Activated naive CD8-positive, alpha-beta T cell treated with anti-CD3 and anti-CD28 coated beads for 36 hours (primary cell): ENCODE measurements at places on chromosomes 11 and 22. TPM values are rescaled to one million over a fixed set of nuclear protein-coding genes. Genes with fewer than 3 reads are reported as not detected.
A peak's percentile ranks its signal among the peaks of the same experiment; 100 is the strongest.

DNA sequence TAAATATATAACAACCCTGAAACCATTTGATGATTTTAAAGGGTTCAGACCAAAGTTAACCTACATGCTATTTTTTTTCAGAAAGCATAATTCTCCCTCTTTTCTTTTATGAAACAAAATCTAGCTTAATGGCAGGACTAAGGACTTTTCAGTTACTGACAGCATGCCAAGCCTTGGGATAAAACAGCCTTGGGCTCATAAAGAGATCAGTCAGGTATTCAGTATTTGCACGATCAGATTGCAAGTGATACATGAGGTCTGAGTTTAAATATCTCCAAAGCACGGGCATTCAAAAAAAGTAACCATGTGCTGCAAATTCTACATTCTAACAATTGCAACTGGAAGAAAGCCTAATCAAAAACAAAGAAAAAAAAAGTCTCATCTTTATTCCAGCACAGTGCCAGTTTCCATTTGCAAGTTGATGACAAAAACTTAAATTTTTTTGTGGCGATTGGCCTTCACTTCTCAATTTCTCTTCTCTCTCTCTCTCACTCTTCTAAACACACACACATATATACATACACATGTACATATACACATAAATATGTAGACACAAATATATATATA lies 60.1 kb downstream of the CTSC start:
- H3K27me3 ChIP-seq: no peaks in the 10 kb centered on the region
- peaks cover 12% of the 10 kb centered on the region for H3K36me3 ChIP-seq
- H3K4me3 ChIP-seq: no peak overlapping the region
- H3K4me1 ChIP-seq: no peaks in the 10 kb centered on the region
- no peak overlapping the region for H3K27ac ChIP-seq

- H3K4me1 ChIP-seq: peaks cover 2% of the 10 kb centered on the region
- H3K27ac ChIP-seq: no peak overlapping the region
- DNase-seq: no peak
- no peaks in the 10 kb centered on the region for H3K36me3 ChIP-seq
- no peak overlapping the region for H3K4me3 ChIP-seq
- peaks cover 21% of the 10 kb centered on the region for H3K27me3 ChIP-seq
These were observed 84.3 kb downstream of the CSNK2A3 start for GRCh38 chr11:11268706-11269105.

- no peak overlapping the region for H3K27ac ChIP-seq
- no peaks in the 10 kb centered on the region for H3K36me3 ChIP-seq
- H3K4me1 ChIP-seq: no peaks in the 10 kb centered on the region
- peaks cover 11% of the 10 kb centered on the region for H3K27me3 ChIP-seq
- no peak overlapping the region for H3K4me3 ChIP-seq
- no peak for DNase-seq
These were observed 111.8 kb downstream of the CTTN start for GRCh38 chr11:70510106-70510505.

DNA sequence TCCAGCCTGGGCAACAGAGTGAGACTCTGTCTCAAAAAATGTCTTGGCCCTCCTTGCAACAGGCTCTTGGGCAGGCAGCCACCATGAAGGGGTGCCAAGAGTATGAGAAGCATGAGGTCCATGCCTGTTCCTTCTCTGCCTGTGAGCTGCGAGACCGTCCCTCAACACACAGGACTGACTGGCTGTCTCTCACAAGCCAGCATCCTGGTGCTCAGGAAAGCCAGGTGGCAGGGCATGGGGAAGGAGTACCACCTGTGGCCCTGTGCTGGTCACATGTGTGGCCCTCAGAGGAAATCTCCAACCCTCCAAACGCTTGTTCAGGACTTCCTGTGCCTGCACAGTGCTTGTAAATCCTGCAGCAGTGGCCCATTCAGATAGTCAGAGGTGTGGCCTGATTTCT lies 83.2 kb downstream of the ATXN10 start:
- H3K36me3 ChIP-seq: peaks cover 9% of the 10 kb centered on the region
- no peak for DNase-seq
- no peak overlapping the region for H3K27ac ChIP-seq
- H3K4me1 ChIP-seq: no peaks in the 10 kb centered on the region
- no peak overlapping the region for H3K4me3 ChIP-seq
- no peaks in the 10 kb centered on the region for H3K27me3 ChIP-seq

Gene KDM4D
- 2.8 TPM for total RNA-seq

Gene SAC3D1
- 16.2 TPM for total RNA-seq

Gene CENPM
- total RNA-seq: 76.5 TPM

Gene FAM181B
- not detected for total RNA-seq

- H3K4me1 ChIP-seq: peaks cover 53% of the 10 kb centered on the region
- H3K4me3 ChIP-seq: no peak overlapping the region
- H3K36me3 ChIP-seq: peaks cover 16% of the 10 kb centered on the region
- peak overlapping the region; percentile 47 for H3K27ac ChIP-seq
- no peak for DNase-seq
These were observed 12.8 kb downstream of the TNRC6B start for GRCh38 chr22:40190501-40190900.

DNA sequence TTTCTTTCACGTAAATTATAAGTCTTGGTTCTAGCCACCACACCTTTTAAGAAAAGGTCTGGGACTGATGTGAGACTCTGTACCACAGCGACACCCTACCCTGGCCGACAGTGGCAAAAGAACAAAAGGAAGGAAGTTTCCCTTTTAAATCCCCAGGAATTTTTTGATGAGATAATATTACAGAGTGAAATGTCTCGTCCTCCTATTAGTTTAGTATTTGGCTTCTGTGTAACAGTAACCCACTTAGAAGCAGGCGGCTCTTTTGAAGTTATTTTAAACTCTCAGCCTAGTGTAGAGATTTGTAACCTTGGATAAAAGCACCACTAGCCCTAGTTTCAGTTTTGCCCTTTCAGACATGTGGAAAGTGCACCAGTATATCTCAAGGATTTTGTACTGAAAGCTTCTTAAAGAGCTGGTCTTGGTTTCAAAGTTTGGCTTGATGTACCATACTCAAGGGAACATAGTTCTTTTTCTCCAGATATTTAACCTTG lies 84.1 kb downstream of the C22orf31 start:
- no peak overlapping the region for H3K27ac ChIP-seq
- peaks cover 76% of the 10 kb centered on the region for H3K27me3 ChIP-seq
- H3K4me3 ChIP-seq: no peak overlapping the region

DNA sequence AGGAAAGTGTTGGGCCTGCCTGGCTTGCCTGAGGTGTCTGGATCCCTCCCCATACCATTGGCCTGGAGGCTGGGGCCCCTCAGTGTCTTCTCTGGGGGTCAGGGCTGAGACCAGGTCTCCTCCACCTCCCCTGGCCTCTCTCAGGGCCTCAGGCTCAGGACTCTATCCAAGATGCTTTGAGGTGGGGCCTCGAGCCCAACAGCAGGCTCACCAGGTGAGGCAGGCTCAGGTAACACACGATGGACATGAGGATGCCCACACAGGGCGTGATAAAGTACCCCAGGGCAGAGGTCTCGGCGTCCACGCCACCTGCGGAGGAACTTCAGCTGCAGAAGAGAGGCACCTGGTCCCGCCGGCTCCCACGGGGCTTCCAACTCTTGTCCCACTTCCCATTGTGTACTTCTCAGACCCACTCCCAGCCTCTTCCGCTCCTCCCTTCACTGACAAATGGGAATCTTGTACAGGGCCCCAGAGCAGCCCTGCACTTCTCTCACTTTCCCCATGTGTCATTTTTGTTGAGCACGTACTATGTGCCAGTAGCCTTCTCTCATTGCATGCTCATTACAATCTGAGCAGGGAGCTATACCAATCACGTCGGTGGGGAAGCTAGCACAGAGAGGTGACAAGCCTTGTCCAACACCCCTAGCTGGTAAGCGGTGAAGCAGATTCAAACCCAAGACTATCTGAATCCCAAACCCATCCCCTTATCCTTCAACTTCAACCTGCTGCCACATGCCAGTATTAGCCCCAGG lies 3.8 kb downstream of the SLC29A2 start:
- H3K4me3 ChIP-seq: no peak overlapping the region
- no peak overlapping the region for H3K27ac ChIP-seq
- H3K4me1 ChIP-seq: peaks cover 15% of the 10 kb centered on the region
- no peak for DNase-seq

Gene GLYAT
- total RNA-seq: not detected

- no peak overlapping the region for H3K4me3 ChIP-seq
- DNase-seq: no peak
- no peaks in the 10 kb centered on the region for H3K27me3 ChIP-seq
- H3K27ac ChIP-seq: no peak overlapping the region
- peaks cover 47% of the 10 kb centered on the region for H3K36me3 ChIP-seq
These were observed 192.8 kb downstream of the WNT11 start for GRCh38 chr11:76013526-76013925.

GRCh38 chr11:125105926-125106325 lies 5.5 kb downstream of the TMEM218 start:
- peaks cover 29% of the 10 kb centered on the region for H3K4me1 ChIP-seq
- DNase-seq: no peak
- H3K4me3 ChIP-seq: no peak overlapping the region
- peaks cover 14% of the 10 kb centered on the region for H3K36me3 ChIP-seq
- no peaks in the 10 kb centered on the region for H3K27me3 ChIP-seq

DNA sequence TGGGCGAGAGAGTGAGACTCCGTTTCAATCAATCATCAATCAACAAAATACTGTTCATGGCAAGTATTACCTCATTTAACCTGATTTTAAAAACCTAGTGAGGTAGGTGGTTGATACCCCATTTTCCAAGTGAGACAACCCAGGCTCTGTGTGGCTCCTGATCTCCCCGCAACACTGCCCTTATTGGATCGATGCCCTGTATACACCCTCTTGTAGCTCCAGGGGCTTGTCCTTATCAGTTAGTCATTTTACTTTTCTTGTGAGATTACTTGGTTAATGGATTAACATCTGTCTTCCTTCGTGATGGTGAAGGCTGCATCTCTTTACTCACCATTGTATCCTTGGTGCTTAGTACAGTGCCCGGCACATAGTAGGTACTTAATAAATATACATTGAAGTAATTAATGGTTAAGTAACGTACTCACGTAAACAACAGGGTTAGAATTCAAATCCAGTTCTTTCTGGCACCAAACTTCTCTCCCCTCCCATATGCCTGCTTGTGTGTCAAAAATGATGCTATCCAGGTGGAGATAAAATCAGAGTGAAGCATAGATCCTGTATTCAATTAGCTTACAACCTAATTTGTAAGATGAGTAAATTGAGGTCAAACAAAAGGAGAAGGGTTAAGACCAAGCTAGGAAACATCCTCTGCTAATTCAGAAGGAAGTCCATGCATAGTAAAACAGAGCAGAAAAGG lies 1.8 kb upstream of the PRG2 start:
- H3K27ac ChIP-seq: no peak overlapping the region
- H3K4me3 ChIP-seq: no peak overlapping the region

DNA sequence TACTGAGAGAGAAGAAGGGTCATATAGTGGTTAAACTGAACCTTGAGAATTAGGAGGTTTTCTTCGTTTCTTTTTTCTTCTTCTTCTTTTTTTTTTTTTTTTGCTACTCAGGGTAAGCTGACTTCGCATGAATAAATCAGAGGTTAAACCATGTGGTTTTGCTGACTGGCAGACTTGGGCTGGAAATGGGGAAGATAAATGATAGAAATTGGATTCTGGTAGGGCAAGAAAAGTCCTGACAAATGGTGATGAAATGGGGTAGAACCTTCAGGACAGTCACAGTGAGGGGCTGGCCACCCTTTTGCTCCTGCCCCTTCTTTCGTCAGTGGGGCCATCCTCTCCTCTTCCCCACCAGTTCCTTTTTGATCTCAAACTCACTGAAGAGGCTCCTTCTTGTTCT lies 1.6 kb upstream of the SWAP70 start:
- no peak overlapping the region for H3K4me3 ChIP-seq
- H3K36me3 ChIP-seq: peaks cover 14% of the 10 kb centered on the region
- H3K27ac ChIP-seq: no peak overlapping the region
- H3K4me1 ChIP-seq: peaks cover 12% of the 10 kb centered on the region
- H3K27me3 ChIP-seq: peaks cover 34% of the 10 kb centered on the region
- no peak for DNase-seq

DNA sequence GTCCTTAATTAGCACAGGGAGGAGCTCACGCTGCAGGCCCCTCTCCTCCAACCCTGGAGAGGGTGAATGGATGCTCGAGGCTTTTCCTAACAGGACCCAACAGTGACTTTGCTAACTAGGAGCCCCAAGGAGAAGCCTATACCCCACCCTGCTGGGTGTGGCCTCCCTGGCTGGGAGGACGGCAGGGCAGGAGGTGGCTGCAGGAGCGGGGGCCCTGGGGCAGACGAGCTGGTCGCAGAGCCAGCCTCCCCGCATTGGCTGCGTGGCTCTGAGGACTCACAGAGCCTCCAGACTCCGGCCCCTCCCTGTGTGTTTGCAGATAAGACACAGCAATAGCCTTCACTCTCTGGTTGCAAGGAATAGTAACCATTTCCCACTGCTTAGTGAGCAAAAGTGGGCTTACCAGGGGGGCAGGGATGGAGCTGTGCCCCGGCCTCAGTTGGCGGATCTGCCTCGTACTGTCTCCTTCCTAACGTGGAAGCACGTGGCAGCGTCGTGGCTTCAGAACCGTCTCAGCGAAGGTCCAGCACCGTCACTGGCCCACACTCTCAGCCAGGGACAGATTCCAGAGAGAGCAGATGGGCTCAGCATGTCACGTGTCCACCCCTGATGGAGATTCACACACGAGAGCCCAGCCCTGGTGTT lies 1087.5 kb downstream of the BRD1 start:
- no peaks in the 10 kb centered on the region for H3K27me3 ChIP-seq
- no peak overlapping the region for H3K27ac ChIP-seq
- H3K4me1 ChIP-seq: no peaks in the 10 kb centered on the region
- H3K4me3 ChIP-seq: no peak overlapping the region
- no peaks in the 10 kb centered on the region for H3K36me3 ChIP-seq

- peaks cover 22% of the 10 kb centered on the region for H3K4me1 ChIP-seq
- peaks cover 32% of the 10 kb centered on the region for H3K36me3 ChIP-seq
- no peak overlapping the region for H3K4me3 ChIP-seq
- no peaks in the 10 kb centered on the region for H3K27me3 ChIP-seq
- DNase-seq: no peak
These were observed 76.9 kb downstream of the DEPDC5 start for GRCh38 chr22:31830721-31831070.

DNA sequence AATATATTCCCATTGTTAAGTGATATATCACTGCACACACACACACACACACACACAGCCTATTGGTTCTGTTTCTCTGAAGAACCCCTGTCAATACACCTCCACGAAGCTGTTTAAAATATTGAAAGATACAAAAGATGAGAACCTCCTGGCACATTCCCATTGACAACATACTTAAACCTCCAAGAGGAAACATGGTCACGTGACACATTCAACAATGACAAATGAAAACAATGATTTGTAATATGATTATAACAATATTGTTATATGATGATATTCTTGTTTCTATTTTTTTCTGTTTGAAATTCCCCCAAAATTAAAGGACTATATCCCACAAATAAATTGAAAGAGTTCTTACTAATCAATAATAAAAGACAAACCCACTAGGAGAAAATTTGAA lies 1344.9 kb downstream of the BRD1 start:
- H3K36me3 ChIP-seq: no peaks in the 10 kb centered on the region
- no peak overlapping the region for H3K4me3 ChIP-seq
- DNase-seq: no peak
- peaks cover 25% of the 10 kb centered on the region for H3K27me3 ChIP-seq
- no peak overlapping the region for H3K27ac ChIP-seq
- H3K4me1 ChIP-seq: no peaks in the 10 kb centered on the region

DNA sequence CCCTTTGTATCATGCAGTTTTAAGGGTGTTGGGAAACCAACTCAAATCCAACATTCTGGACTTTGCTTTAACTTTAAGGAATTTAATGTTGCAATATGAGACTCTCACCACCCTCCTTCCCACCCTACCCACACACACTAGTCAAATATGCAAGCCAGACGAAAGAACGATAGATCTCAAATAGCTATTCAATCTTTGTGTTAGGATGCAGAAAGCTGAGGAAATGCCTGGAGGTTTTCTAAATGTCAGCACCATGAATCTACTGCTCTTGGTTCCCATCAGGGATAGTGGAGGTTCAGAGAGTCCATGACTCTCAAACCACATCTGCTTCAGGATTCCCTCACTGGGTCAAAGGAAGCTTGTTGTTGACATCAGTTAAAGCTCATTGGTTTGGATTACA lies 33.7 kb downstream of the EXPH5 start:
- peaks cover 20% of the 10 kb centered on the region for H3K4me1 ChIP-seq
- H3K27ac ChIP-seq: no peak overlapping the region
- H3K27me3 ChIP-seq: no peaks in the 10 kb centered on the region

Gene STARD10
- 6.4 TPM for total RNA-seq
